ENCODE measurements at places on chromosomes 5 and 9.

DNA sequence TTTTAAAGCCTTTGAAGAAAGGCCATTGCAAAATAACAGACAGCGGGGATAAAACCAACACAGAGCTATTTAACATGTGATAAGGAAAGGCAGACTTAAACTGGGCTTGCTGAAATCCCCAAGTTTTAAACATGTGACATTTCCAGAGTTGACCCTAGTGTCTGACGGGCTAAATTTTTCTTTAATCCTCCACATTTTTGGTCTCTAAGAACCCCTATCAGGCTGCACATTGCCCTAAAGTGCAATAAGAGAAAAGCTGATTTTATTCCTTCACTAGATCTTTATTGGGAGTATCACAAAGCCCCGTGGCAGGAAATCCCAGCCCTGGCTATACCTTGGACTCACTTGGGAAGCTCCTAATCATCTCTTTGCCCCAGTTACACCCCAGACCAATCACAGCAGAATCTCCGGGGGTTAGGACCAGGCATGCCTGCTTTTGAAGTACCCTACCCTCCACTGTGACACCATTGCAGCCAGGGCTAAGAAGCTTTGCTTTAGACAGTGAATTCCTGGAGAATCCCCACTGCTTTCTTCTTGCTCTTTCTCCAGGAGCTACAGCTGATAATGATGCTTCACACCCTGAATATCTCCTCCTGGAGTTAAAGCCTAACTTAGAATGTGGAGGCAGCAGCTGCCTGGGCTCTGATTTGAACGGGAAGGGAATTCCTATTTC lies 20.1 kb upstream of the COL15A1 start:
- no peak for DNase-seq

DNA sequence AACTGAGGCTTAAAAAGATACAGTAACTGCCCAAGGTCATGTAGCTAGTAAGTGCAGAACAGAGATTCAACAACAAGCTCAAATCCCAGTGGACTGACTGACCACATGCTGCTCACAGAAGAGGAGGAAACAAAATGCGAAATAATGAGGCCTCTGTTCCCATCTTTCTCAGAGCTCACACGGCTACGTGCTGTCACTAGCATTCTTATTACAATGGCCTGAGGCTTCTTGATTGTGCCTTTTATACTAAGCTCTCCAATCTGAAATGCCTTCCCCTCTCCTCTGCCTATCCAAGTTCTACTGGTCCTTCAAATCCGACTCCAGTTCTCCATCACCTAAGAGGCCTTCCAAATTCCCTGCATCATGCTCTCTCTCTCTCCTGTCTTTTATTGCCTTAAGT lies 26.0 kb downstream of the SGTB start:
- DNase-seq: no peak

DNA sequence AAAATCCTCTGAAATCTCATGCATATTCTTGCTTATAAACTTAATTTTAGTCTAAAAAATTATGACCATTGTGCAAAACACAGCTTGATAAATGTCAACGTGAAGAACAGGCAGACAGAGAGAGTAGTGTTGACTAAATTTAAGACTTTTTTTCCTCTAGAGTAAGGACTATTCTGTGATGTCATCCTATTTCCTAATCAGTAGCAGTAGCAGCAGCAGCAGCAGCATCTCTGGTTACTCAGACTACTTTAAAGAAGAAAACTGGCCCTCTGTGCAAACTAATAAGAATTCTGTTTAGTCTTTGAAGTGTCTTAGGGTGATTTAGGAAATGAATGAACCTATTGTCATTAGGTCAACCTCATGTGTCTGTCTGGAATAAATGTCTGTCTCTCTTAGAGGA lies 403.0 kb downstream of the HINT1 start:
- DNase-seq: no peak

GRCh38 chr5:67725604-67726003 lies 490.0 kb upstream of the PIK3R1 start:
- DNase-seq: no peak
